T-cell (primary cell): ENCODE measurements at places on chromosomes 7 and 10.

DNA sequence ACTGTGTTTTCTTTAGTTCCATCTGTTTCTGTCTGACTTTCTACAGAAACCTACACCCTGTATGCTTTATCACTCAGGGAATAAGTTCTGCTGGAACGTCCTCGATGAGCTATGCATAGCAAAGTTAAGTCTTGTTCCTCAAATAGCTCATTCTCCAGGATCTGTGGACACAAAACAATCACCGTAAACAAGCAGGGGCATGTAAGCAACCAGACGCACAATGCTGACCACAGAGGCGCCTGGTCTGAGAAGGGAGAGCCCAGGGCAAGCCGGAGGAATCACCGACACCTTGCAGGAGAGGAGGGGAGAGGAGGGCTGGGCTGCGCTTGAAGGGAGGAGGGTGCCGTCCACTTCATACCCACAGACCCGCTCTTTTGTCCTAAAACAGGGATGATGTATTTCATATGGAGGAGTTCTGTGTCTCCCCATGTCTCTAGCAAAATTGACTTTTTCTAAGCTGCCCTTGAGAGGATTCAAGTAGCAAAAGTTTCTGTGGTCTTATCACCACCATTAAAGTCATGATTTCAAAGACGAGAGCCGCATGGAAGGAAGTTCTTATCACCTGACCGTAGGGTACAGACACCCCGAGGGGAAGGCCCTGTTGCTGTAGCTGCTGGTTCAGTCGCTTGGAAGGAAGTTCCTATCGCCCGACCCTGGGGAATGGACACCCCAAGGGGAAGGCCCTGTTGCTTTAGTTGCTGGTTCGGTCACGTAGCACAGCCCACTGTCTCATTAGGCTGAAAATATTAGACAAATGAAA is 14.3 kb downstream of the CALML3 start:
- DNase-seq, result no peak

DNA sequence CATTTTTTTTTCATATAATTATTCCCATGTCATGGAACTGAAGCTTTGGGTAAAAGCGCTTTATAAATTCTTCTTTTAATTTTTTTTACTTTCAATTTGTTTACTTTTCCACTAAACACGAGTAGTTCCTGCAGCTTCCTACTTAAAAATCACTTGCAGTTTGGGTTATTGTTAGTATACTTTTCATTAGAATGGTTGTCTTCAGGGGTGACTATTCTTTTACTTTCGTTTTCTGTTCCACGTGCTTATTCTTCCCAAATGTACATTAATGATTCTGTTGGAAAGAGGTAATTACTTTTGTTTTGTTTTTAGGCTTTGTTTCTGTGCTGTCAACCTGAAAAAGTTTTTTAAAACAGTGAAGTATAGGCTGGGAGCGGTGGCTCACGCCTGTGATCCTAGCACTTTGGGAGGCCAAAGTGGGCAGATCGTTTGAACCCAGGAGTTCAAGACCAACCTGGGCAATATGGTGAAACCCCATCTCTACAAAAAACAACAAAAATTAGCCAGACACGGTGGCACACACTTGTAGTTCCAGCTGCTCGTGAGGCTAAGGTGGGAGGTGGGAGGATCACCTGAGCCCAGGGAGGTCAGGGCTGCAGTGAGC is 5.2 kb upstream of the CFAP69 start:
- DNase-seq, result no peak

GRCh38 chr7:21443149-21443841 is 15.4 kb downstream of the SP4 start:
- DNase-seq, result no peak

GRCh38 chr10:47178537-47179290 is 121.3 kb upstream of the GDF10 start:
- DNase-seq, result no peak

- peak; percentile 88 for DNase-seq
Measured at GRCh38 chr10:87817609-87818504, at the start of gene ATAD1. TSS of gene ATAD1 (minus strand) at chr10:87818226. CDS start at chr10:87814599, 3,627 bp downstream.

GRCh38 chr10:815338-816090 is 116.0 kb downstream of the LARP4B start:
- no peak for DNase-seq

DNA sequence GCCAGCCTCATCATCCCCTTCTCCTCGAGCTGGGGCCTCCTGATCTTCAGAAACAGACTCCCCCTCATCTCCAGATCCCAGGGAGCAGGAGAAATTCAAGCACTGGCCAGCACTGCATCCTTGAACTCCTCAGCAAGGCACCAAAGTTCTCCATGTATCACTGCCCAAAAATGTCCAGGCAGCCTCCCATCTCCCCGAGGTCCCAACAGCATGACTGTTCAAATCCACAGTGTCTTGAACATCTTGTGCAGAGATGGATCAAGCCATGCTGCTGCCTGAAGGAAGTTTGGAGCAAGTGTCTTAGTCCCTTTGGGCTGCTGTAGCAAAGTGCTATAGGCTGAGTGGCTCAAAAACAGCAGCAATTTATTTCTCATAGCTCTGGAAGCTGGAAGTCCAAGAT is 115.5 kb upstream of the GALNT17 start:
- DNase-seq, result no peak

- no peak for DNase-seq
Measured at GRCh38 chr10:43959364-43960134, 310.9 kb upstream of the ZNF32 start.

DNA sequence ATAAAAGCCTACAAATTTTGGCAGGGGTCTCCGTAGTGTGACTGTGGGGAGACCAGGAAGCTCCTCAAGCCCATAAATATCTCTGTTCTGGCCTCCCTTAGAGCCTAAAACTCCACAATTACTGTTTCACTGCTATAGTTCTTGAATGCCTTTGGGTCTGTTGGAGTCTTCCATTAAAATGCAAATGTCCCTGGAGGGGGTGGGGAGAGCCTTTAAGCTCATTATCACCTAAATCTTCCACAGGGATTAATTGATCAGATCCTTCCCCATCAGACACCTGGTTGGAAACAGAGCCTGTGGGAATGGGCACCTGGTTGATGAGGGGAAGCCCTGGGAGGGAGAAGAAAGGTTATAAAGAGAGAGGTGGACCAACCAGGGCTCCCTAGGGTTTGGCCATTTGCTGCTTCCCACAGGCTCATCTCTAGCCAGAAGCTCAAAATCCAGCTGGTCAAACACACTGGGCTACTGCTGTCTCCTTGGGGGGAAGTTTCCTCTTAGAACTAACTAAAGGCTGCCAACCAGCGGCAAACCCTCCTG is 718.2 kb downstream of the LRMDA start:
- no peak for DNase-seq

GRCh38 chr7:30553141-30553540 is 41.5 kb upstream of the GARS1 start:
- DNase-seq, result no peak

- DNase-seq, result no peak
Measured at GRCh38 chr10:132776821-132777220, 9.1 kb downstream of the NKX6-2 start.

DNA sequence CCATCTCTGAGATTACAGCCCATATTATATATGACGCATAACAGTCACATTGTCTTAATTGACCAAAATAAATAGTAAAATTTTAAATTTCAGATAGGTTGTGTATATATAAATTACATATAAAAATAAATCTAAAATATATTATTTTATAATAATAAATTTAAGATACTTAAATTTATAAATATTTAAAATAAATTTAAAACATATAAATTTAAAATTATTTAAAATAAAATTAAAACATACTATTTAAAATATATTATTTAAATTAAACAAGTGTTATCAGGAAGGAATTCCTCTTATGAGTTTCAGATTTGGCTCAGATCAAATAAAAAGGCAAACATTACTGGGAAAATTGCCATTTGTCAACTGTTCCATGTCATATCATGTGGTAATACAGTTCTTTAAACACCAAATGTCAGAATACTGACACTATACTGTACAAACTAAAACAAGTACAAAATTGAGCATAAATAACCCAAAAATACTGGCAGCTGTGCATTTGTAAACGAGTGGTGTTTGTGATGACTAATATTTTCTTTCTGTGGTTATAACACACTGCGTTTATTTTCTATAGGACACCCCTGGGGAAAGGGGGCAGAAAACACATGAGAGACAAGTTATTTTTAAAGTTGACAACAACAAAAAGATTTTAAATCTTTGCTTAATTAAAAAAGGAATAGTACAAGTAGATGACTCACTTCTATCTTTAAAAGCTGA is 71.3 kb upstream of the DGKB start:
- DNase-seq, result no peak

- no peak for DNase-seq
Measured at GRCh38 chr7:100827330-100828226, at the start of gene EPHB4. TSS of gene EPHB4 (minus strand) at chr7:100827523. CDS start at chr7:100827030, 493 bp downstream.

DNA sequence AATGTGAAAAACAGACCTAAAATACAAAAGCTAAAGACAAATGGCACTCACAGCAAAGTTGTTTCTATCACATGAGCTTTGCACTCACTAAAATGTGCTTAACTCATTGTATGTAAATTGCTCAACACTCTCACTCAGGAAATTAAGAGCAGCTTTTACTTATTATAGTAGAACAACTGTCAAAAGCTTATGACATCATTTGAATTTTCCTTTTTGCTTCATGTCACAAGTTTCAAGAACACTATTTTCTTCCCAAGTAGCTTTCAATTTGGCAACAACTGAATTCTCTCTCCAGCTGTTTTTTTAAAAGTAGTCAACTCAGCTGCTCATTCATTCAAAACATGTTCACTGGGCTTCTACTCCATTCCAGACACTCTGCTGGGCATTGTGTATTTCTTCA is 46.9 kb downstream of the ATE1 start:
- no peak for DNase-seq

GRCh38 chr10:81969136-81969535 is 94.1 kb downstream of the NRG3 start:
- DNase-seq, result no peak

DNA sequence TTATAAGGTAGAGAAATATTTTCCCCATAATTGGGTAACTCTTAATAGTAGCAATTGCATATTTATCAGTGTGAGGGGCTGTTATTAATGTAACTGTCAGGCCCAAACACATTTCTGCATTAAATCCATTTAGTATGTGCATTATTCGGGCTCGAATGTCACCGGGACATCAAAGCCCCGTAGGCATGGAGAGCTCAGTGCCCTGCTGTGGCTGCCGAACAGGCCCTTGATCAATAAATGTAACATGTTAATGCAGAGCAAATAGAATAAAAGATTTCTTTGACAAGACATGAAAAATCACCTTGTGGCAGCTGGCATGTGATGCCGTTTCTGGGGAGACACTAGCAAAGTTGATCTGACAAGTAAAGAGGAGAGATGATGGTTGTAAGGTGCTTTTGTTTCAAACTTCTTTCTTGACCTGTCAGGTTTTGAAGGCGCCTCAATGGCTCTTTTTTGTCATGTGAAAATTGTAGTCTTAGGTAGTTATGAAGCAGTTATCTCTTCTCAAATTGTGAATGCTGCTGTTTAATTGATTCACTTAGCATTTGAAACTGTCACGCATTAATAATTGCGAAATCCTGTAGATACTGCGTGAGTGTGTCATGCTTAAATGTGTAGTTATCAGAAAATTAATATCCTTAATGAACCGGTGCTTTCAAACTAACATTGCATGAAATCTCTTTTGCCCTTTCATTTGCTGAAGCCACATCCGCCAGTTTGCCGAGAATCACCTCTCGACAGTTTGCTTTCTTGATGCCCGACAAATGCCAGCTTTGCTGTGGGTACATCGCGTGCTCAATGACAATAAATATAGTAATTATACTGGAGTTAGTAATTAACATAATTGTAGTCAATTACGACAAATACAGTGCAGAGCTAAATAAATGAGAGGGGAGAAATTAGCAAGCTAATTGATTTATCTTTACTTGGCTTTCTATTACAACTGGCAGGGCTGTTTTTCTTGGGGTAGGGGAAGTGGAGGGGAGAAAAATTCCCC is 19.5 kb downstream of the LRMDA start:
- no peak for DNase-seq

DNA sequence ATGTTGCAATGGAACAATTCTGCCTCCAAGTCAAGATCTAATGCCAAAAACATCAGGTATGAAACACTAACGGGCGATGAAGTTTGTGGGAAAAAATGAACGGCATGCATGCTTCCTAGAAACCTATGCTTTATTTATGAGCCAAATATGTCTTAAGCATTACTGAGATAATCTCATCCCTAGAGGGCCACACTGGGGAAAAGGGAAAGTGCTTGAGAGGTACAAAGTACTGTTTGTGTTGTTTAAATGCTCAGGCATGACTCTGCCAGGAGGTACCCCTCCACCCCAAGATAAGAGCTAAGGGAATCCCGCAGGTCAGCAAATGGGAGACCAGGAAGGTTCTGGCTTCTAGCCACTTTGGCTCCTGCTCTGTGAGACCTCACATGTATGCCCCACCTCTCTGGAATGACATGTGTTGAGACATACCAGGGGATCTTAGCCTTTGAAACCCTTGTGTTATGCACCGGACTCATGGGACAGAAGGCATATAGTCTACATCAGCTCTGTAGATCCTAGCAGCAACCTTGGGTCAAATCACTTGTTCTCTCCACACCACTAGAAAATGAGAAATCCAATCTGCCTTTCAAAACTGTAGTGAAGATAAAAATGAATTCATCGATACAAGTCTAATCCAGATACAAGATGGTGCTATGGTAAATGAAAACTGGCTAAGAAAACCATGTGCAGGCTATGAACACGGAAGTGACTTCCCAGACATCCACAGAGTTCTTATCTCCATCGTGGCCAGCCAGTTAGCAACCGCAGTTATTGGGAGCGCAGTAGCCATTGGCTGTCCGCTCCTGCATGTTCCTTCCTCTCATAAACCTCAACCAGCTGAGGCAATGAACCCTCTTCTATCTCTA is 61.0 kb downstream of the CREB3L2 start:
- no peak for DNase-seq

GRCh38 chr7:146956321-146956720 is 839.7 kb downstream of the CNTNAP2 start:
- DNase-seq, result no peak

GRCh38 chr10:101968940-101969321 is 87.0 kb downstream of the ARMH3 start:
- DNase-seq, result no peak

- DNase-seq, result no peak
Measured at GRCh38 chr10:124474514-124475070, 13.0 kb downstream of the LHPP start.

DNA sequence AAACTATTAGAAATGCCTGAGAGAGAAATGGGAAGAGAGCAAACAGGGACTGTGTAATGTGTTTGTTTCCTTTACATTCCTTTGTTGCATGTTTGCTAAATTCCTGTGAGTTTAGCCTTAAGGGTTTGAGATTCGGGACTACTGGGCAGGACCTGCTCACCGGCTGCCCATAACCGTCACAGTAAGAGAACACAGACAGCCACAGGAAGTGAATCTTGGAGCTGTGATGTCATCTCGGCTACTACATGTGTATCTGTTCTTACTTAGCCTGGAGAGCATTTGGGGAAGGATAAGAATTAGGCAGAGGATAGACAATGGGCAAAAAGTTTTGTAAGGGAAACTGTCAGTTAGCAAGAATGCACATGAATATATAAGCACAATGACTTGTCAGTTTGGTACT is 485.1 kb upstream of the KLF6 start:
- no peak for DNase-seq

GRCh38 chr7:149196151-149196704 is 882 bp downstream of the ZNF282 start:
- DNase-seq, result no peak
